T-cell (primary cell): ENCODE measurements at places on chromosomes 7 and 10. TPM values are rescaled to one million over a fixed set of nuclear protein-coding genes. Genes with fewer than 3 reads are reported as not detected.

The CACNA2D1 gene
- 0.35 TPM for total RNA-seq

The H2BK1 gene
- total RNA-seq, result 3.1 TPM

The NANOS1 gene
- 0.43 TPM for total RNA-seq

The ACSM6 gene
- total RNA-seq, result not detected

The NKX1-2 gene
- total RNA-seq, result not detected

The TLX1 gene
- not detected for total RNA-seq

The UCN3 gene
- total RNA-seq, result not detected

The MYL7 gene
- total RNA-seq, result not detected

The LRRTM3 gene
- not detected for total RNA-seq

The CALML3 gene
- total RNA-seq, result not detected

The OTUD1 gene
- total RNA-seq, result 55.8 TPM

The HDAC9 gene
- 6.7 TPM for total RNA-seq

The PGAM2 gene
- total RNA-seq, result 2.4 TPM
